Pancreas (tissue), 10 donors: ENCODE measurements at places on chromosomes 5 and 9. TPM values are rescaled to one million over a fixed set of nuclear protein-coding genes. Genes with fewer than 3 reads are reported as not detected.

PTGES2 gene
- 78.5 TPM for polyA plus RNA-seq

OMD gene
- 0.52 TPM for polyA plus RNA-seq

KIF24 gene
- polyA plus RNA-seq, result 0.52 TPM

LMX1B gene
- 0.30 TPM for polyA plus RNA-seq

IL13 gene
- polyA plus RNA-seq, result not detected

RANBP17 gene
- 4.6 TPM for polyA plus RNA-seq

TNFSF8 gene
- 0.05 TPM for polyA plus RNA-seq

INSL4 gene
- not detected for polyA plus RNA-seq

ZFR gene
- 27.2 TPM for polyA plus RNA-seq

TMEM252 gene
- polyA plus RNA-seq, result not detected

SV2C gene
- polyA plus RNA-seq, result 0.14 TPM

WDR38 gene
- polyA plus RNA-seq, result not detected

TEX48 gene
- not detected for polyA plus RNA-seq

DNAH5 gene
- 0.84 TPM for polyA plus RNA-seq

FAM193B gene
- polyA plus RNA-seq, result 399 TPM

IRX2 gene
- polyA plus RNA-seq, result 22.8 TPM

IFNA21 gene
- not detected for polyA plus RNA-seq

KLF4 gene
- polyA plus RNA-seq, result 5.5 TPM

NKD2 gene
- polyA plus RNA-seq, result 18.6 TPM

TMC1 gene
- not detected for polyA plus RNA-seq

CDX1 gene
- 0.19 TPM for polyA plus RNA-seq

PCSK1 gene
- polyA plus RNA-seq, result 32.4 TPM

NTRK2 gene
- polyA plus RNA-seq, result 11.3 TPM

PAM gene
- 93.3 TPM for polyA plus RNA-seq

PCDHA1 gene
- polyA plus RNA-seq, result 0.47 TPM
